ENCODE measurements at places on chromosomes 5 and 9. TPM values are rescaled to one million over a fixed set of nuclear protein-coding genes. Genes with fewer than 3 reads are reported as not detected.

Gene NIPAL4
- polyA plus RNA-seq = 1.4 TPM

Gene CTNND2
- 2.8 TPM for polyA plus RNA-seq

GRCh38 chr5:160269017-160269416 lies 39.7 kb downstream of the FABP6 start:
- no peak overlapping the region for H3K4me3 ChIP-seq
- peaks cover 5% of the 10 kb centered on the region for H3K4me1 ChIP-seq

DNA sequence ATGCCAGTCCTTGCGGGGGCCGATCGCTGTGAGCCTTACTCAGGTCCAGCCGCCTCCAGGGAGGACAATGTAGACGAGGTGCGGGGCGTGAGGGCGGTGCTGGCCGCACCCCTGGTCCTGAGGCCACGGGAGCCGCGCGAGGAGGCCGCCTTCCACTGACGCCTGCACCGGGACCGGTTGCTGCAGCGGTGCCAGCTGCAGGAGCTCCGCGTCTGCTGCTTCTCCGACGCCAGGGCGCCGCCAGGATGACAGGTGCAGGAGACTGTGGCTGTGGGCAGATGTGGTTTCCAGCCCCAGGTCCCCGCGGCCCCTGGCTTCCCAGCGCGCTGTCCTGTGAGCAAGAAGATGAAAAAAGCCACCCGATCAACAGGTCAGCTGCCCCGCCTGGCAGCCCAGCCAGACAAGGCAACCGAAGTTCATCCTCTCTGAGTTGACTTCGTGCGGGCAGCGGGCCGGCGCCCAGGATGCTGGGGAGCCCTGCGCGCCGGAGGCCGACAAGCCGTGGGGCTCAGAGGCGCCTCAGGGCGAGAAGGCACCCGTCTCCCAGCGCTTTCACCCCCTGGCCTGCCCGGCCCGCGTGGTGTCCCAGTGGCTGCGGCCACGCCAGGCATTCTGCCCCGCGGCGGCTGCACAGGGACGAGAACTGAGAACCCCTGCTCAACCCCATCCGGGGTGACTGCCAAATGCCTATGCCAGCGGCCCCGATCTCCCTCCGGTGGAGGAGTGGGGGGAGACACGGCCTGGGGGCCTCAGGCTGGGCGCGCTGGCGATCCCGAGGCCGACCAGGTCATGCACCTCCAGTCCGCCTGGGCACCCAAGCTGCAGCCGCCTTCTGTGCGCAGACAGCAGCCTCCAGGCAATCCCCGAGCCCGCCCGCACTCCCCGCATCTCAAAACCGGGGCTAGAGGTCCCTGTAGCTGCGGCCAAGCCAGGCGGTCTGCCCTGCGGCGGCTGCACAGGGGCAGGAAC lies 43.4 kb upstream of the BICD2 start:
- no peak for DNase-seq
- no peaks in the 10 kb centered on the region for H3K36me3 ChIP-seq
- H3K4me3 ChIP-seq = no peak overlapping the region
- peaks cover 7% of the 10 kb centered on the region for H3K4me1 ChIP-seq

Gene PCDHGA4
- polyA plus RNA-seq = 0.79 TPM

Gene BSPRY
- 9.5 TPM for polyA plus RNA-seq

DNA sequence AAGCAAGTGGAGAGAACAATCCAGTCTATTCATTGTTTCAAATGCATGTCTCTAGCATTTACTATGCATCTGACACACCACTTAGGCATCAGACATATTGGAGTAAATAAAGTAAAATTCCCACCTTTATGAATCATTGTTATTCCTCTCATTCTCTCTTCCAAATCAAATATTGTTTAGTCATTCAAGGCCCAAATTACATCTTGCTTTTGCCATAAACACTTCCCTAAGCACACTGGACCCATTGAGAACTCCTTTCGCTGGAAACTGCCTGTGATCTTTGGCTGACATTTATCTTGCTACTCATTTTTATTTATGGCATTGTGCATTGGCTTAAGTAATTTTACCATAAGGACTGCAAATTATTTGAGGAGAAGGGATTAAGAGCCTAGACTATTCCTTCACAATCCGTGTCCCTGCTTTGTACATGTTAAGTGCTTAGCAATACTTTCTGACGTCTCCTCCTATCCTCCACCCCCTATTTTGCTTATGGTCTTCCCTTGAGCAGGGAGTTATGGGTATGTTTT lies 7.4 kb downstream of the C5orf46 start:
- H3K4me3 ChIP-seq = no peak overlapping the region
- no peaks in the 10 kb centered on the region for H3K36me3 ChIP-seq
- DNase-seq = no peak
- no peak overlapping the region for H3K27ac ChIP-seq
- H3K27me3 ChIP-seq = no peaks in the 10 kb centered on the region
- H3K4me1 ChIP-seq = no peaks in the 10 kb centered on the region

GRCh38 chr5:7886849-7887475 lies 18.0 kb downstream of the MTRR start:
- H3K36me3 ChIP-seq = peaks cover 61% of the 10 kb centered on the region
- no peaks in the 10 kb centered on the region for H3K4me1 ChIP-seq
- no peaks in the 10 kb centered on the region for H3K27me3 ChIP-seq

- no peak overlapping the region for H3K4me3 ChIP-seq
- H3K27ac ChIP-seq = peak overlapping the region; percentile 51
- H3K27me3 ChIP-seq = no peaks in the 10 kb centered on the region
- peak; percentile 49 for DNase-seq
These were observed 60.8 kb downstream of the WNK2 start for GRCh38 chr9:93244510-93245436.

Gene SLC36A2
- not detected for polyA plus RNA-seq

DNA sequence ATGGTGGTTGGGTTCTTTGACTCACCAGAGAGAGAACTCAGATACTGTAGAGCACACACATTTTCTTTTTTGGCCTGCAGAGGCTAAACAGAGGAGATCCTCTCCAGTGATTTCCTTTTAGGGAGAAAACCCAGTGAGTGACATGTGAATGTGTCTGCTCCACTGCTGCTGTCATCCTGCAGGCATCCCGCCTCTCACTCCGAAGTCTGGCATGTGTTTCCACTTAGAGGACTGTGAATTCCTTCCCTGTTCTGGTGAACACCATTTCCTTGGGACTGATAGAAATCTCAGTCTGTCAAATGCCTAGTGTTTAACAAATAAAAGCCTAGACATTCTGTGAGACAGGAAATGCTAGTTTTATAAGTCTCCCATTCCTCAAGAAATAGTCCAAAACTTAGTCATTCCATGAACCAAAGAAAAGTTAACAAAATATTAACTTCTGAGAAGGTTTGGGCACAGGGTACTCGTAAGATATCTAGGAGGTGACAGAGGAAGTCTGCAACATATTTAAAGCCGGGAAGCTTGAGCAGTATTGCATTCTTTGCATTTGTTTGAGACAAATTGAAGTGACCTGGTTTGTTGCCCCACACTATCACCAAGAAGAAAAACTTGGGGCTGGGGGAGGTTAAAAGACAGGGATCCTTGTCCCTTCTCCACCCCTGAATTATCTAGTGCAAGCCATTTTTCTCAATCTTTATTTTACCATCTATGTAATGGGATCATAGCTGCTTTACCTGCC lies 74.9 kb upstream of the NIPAL4 start:
- no peak overlapping the region for H3K4me3 ChIP-seq
- peaks cover 10% of the 10 kb centered on the region for H3K36me3 ChIP-seq
- DNase-seq = peak; percentile 48
- H3K4me1 ChIP-seq = peaks cover 2% of the 10 kb centered on the region

- no peak overlapping the region for H3K4me3 ChIP-seq
- no peak overlapping the region for H3K27ac ChIP-seq
- H3K36me3 ChIP-seq = no peaks in the 10 kb centered on the region
- H3K27me3 ChIP-seq = no peaks in the 10 kb centered on the region
These were observed 39.7 kb downstream of the BNC2 start for GRCh38 chr9:16830806-16831205.

GRCh38 chr9:135664266-135664665 lies 1.2 kb downstream of the LCN9 start:
- H3K4me1 ChIP-seq = no peaks in the 10 kb centered on the region
- DNase-seq = no peak
- H3K27ac ChIP-seq = no peak overlapping the region

Gene ZNG1F
- polyA plus RNA-seq = 27.5 TPM

DNA sequence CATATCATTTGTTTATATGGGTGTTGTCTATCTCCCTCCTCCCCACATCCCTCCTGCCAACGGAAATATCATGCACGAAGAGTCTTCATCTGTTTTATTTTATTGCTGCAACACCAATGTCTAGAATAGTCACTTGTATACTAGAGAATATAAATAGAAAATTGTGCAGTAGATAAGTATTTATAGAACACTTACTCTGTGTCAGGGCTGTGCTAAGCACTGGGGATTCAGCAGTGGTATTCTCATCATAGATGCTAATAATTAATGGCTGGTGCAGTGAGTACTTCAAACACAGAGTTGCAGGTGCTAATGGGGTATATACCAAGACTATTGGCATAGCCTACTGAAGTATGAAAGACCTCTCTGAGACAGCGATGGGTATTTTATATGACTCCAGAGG lies 353.5 kb upstream of the CDH6 start:
- H3K27ac ChIP-seq = no peak overlapping the region
- no peak overlapping the region for H3K4me3 ChIP-seq
- no peaks in the 10 kb centered on the region for H3K4me1 ChIP-seq
- H3K27me3 ChIP-seq = no peaks in the 10 kb centered on the region
- DNase-seq = no peak

DNA sequence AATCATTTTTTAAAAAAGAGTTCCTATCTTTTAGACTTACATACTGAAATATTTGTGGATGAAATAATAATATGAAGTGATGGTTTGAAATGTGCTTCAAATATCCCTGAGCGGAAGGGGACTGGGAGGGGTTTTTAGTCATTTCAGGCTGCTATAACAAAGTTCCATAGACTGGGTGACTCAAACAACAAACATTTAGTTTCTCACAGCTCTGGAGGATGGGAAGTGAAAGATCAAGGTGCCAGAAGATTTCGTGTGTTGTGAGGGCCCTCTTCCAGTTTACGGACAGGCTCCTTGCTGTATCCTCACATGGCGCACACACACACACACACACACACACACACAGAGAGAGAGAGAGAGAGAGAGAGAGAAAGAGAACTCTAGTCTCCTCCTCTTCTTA lies 27.1 kb upstream of the TEX10 start:
- H3K36me3 ChIP-seq = no peaks in the 10 kb centered on the region
- H3K27me3 ChIP-seq = no peaks in the 10 kb centered on the region
- H3K4me1 ChIP-seq = no peaks in the 10 kb centered on the region
- no peak overlapping the region for H3K4me3 ChIP-seq
- no peak overlapping the region for H3K27ac ChIP-seq

DNA sequence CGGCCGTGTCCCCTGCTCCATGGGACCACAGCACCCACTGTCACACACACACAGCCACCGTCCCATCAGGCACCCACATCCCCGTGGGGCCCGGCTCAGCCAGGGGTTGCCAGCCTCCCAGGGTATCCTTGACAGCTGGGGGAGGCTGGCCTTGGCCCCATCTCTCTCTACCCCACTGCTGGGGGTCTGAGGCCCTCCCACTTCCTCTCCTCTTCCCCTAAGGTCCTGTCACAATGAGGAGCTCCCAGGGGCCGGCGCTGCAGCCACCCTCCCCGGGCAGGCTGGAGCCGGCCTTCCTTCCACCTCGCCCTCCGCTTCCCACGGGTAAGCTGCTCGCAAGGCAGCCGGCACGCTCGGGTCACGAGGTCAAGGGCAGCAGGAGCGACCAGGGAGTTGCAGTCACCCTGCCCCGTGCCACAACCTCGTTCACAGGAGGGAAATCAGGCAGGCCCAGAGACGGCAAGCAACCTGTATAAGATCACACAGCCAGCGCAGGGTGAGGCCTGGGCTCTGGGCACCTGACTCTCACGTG lies 38.6 kb upstream of the NOTCH1 start:
- no peak overlapping the region for H3K27ac ChIP-seq
- H3K36me3 ChIP-seq = no peaks in the 10 kb centered on the region
- peaks cover 22% of the 10 kb centered on the region for H3K27me3 ChIP-seq
- peaks cover 23% of the 10 kb centered on the region for H3K4me1 ChIP-seq
